ENCODE measurements at places on chromosomes 11 and 22.

- DNase-seq, result no peak
Observed at GRCh38 chr22:28034145-28034759, 115.2 kb upstream of the PITPNB start.

DNA sequence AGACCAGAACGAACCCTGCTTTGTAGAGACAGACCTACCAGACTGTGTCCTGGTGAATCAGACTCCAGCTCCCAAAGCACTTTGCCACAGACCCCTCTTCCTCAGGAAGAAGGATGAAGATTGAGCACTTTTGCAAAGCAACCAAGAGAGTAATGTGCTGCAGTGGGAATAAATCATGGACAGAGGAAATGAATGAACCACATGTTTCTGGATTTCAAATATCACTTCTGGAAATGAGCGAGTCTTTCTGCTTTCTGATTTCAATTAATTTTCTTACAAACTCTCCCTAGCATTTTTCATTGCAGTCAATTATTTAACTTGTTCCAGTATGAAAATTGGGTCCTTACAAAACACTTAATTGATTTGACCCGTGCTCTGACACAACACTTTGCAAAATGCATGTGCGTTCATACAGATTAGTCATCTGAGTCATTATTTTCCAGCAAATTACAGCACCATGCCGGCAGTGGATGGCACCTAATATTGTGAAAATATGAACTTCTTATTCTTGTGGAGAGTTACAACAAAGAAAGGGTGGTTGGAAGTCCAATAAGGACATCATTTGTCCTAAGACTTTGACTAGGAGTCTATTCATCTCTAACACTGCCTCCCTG, 315.9 kb upstream of the CCDC90B start:
- no peak for DNase-seq

DNA sequence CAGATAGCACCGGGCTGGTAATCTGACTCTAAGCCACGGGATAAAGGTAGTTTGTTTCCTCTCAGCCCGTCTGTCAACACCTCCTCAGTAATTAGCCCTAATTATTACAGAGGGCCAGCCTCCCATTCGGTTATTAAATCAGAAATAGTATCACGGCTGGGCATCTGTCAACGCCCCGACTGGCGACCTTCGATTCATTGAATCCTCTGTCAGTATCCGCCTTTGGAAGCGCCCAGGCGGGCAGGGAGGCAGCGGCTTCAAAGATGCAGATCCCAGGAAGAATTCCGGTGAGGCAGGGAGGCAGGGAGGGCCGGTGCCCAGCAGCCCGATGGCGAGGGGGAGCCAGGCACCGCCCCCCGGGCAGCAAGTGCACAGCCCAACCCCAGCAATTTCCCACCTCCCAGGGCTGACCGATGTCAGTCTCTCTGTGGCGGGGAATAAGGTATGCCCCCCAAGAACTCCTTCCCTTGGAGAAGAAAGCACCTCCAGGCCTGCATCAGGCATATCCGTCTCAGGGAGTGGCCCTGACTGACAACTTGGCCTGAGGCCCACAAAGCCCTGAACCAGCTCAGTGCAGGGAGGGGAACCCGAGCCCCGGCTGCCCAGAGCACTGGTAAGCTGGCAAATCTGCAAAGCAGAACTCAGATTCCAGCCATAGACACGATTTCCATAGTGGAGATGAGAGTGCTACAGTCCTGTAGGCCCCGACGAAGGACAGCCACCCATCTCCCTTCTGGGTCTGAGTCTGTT, 11.4 kb downstream of the GNB1L start:
- DNase-seq, result no peak

GRCh38 chr11:81135570-81135969, 1598.1 kb downstream of the FAM181B start:
- no peak for DNase-seq

GRCh38 chr11:110219006-110219785, 77.2 kb downstream of the RDX start:
- no peak for DNase-seq

DNA sequence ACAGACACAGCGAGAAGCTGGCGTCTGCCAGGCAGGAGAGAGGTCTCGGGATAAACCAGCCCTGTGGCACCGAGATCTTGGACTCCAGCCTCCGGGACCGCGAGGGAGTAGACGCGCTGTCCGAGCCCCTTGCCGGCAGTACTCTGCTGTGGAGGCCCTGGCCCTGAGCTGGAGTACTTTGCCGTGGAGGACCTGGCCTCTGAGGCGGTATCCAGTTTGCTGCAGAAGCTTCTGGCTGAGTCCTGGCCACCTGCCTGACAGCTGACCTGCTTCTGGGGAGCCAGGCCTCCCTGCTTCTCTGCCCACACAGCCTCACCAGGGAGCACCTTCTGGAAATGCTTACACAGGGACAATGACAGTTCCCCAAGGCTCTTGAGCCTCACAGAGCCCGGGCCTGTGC, 31.6 kb upstream of the CARS1 start:
- DNase-seq, result no peak

- no peak for DNase-seq
Observed at GRCh38 chr11:110475671-110476070, 45.9 kb downstream of the FDX1 start.

- DNase-seq, result no peak
Observed at GRCh38 chr11:69677749-69678148, 2.6 kb upstream of the LTO1 start.

- DNase-seq, result no peak
Observed at GRCh38 chr22:25120761-25121212, 78.9 kb upstream of the CRYBB3 start.

DNA sequence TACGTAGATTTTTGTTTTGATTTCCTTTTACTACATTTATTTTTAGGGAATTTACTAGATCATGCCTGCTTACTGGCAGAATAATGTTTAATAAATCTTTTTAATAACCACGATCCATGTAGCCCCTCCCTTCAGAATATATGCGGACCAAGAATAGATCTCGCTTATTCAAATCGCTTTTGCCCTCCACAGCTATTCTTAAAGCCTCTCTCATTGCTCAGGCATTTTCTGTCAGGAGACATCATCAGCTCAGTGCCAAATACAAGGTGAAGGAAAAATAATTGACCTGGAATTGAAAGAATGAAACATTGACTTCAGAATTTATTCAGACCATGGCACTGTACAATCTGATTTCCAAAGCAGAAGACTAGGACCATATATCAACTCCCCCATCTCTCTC, 10.0 kb upstream of the JAML start:
- no peak for DNase-seq

DNA sequence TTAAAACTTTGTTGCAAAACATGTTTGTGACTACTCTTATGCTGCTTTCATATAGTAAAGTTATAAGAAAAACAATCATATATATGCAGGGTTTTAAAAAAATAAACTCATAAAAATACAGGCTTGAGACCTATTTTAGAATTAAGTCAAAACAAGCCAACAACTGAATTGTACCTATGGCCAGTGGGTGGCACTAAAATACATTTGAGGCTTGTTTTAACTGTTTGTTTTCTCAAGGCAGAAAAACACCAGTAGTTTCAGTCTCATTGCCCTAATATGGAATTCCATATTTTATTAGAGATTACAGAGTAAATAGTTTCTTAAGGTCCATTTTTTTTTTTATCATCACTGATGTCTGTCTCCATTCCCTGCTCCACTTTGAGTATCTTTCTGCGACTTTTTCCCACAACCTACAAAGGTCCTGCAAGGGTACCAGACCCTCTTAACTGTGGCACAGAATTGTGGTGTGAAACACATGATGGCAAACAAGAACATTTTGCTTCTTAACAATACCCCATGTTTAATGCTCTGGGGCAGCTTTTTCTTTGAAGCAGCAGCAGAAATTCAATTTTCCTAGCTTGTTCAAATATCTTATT, 8.5 kb upstream of the CCDC89 start:
- DNase-seq, result no peak

- DNase-seq, result peak; percentile 80
Observed at GRCh38 chr11:62601122-62601371, 618 bp downstream of the MTA2 start.

DNA sequence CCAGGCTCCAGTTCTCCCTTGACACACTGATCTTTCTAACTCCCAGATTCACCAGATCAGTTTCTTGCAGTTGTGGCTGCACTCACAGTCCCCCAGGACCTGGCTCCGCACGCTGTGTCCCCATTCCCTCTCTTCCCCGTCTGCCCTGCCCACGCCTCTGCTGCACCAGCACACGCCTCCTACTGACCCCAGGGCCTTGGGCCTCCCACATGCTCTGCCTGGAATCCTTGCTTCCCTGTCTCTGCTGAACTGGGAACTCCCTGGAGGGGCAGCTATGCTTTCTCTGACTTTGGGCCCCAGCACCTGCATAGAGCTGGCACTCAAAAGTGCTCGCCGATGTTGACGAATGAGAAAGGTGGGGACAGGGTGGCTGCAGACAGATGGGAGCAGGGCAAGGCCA, 68.9 kb downstream of the MYO7A start:
- DNase-seq, result no peak

DNA sequence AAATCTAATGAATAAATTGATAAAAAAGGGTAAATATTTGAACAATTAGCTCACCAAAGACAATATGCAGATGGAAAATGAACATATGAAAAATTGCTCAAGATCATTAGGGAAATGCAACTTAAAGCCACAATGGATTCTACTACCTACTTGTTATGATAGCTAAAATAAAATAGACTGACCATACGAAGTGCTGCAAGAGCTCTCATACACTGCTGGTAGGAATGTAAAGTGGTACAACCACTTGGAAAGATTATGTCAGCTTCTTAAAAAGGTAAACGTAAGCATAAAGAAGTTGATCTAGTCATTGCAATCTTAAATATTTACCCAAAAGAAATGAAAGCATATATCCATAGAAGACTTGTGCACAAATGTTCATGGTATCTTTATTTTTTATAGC, 504.2 kb upstream of the ARHGAP42 start:
- DNase-seq, result no peak

DNA sequence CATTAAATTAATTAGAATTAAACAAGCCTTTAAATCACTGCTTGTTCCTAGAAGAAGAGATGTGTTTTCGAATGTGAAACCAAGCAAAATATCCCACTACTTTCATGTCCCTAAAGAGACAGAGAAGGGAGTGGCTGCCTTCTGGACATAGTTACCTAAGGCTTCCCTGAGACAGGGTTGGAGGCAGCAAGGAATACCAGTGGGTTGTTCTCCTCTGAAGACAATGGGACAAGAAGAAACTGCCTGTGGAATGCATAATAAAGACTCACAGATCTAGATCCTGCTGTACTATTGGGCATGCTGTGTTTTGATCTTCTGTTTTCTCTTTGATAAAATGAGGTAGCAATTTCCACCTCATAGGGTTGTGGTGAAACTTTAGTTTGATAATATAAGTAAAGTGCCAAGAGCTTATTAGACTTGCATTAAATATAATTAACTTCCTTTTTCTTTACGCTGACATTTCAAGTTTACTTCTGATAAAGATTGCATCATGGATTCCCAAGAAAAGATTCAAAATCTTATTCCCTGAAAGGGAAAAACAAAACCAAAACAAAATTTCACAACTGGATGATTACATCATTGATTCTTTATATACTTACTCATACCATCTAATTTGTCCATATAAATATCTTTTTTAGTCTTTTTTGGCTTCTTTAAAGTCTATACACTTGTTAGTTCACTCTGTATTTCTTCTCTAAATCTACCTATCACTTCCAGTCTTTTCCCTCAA, 621.3 kb downstream of the ETS1 start:
- DNase-seq, result no peak

DNA sequence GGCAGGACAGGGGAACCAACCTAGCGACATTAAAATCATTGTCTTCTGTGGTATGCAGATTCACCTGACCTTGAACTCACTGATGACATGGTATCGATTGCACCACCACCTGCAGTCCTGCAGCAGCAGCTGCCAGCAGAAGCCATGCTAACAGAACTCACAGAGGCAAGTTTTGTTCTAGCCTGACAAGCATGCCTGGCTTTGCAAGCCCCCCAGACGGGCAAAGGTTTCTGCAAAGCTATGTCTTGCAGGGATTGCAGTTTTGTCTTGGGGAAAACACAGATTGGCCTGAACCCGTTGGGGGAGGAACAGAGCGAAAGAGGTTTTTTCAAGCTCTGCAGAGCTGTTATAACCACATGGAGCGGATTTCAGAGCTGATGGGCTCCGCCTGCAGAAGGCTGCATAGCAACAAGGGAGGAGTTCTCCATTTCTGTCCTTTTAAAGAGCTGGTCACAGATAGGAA, 221.0 kb downstream of the HIPK3 start:
- DNase-seq, result no peak

- no peak for DNase-seq
Observed at GRCh38 chr11:44573333-44573732, 7.9 kb downstream of the CD82 start.

- DNase-seq, result no peak
Observed at GRCh38 chr11:78595436-78596130, 20.9 kb upstream of the NARS2 start.

DNA sequence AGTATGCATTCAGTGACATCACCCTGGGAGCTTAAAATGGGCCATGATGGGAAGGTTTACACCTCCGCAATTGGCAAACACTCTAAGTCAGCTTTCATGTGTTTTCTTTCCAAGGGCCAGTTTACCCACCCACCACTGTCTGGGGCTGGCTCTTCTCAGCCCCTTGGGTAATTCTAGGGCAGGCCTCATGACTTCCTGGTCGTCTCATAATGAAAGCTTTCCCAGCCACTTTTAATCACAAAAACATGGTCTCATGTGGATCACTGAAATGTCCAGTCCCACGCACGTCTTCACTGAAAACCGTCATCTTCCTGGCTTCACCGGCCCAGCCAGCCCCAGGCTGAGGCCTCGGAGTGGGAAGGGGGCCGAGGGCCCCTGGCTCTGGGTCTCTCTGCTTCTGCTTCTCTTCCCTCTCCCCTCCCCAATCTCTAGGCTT, 58.5 kb upstream of the ANO1 start:
- no peak for DNase-seq

- DNase-seq, result no peak
Observed at GRCh38 chr11:96126917-96127595, 203.1 kb upstream of the MTMR2 start.

DNA sequence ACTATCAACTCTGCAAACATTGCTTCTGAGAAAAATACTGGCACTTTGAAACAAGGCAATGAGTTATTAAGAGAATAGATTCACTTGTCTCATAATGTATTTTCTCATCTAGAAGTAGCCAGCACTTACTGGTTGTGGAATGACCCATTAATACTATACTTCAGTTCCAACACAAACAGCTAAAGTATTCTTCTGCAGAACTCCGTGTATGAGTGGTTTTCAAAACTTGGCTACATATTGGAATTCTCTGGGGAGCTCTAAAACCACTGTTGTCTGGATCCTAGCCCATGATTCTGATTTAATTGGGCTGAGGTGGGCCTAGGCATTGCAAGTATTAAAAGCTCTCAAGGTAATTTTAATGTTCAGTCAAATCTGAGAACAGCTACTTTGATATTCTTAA, 1416.4 kb upstream of the RAG2 start:
- DNase-seq, result no peak

- no peak for DNase-seq
Observed at GRCh38 chr11:128907585-128907984, 16.4 kb downstream of the KCNJ5 start.

DNA sequence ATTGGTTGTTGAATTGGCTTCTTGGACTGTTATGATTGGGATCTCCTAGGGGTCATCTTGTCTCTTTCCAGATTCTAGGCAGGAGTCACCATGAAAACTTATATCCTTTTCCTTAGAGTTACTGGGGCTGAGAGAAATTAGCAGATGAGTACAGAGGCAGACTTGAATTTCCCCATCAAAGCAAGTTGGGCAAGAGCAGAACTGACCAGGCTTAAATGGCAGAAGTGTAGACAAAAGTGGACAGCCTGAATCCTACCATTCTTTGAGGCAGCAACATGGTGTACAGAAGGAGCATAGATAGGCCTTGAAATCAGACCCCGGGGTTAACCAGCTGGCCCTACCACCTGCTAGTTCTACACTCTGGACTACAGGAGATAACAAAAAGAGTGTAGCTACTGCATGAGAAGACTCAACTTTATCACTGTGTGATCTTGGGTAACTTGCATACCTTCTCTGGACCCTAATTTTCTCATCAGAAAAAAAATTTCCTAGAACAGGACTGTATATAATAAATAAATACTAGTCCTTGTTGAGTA, 427.4 kb upstream of the CADM1 start:
- DNase-seq, result no peak
